ENCODE measurements at places on chromosomes 6 and 20.

DNA sequence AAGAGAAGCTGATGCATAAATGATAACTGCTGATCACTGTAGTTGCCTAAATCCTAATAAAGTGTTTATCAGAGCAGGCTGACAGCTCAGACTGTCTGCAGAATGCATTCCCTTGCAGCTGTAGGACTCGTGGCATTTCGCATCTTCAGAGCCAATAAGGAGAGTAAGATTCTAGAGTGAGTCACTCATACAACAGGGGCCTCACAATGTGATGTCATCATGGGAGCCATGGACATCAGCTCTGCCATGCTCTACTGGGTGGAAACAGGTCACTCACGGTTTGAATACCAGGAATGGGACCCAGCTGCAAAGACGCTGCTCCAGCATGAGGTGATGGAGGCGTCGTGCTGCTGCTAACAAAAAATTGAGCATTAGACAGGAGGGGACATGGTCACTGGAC lies 7.4 kb downstream of the FAM209B start:
- no peak for DNase-seq

DNA sequence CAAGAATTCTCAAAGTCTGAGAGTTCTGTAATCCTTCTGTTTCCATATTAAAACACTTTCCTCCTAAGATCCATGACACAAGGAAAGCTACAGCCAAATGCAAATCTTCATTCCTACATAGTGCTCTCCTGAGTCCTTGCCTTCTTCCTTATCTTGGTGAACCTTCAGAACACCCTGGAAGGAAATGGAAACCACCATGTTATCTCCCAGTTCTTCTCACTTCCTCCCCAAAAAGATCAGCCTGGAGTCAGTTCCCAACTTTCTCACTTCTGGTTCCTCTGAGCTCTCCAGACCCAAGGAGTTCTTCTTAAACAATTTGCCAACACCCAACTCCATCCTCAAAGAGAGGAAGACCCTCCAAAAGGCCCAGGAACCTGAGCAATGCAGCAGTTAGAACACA lies 193.3 kb upstream of the CCN2 start:
- DNase-seq, result no peak

DNA sequence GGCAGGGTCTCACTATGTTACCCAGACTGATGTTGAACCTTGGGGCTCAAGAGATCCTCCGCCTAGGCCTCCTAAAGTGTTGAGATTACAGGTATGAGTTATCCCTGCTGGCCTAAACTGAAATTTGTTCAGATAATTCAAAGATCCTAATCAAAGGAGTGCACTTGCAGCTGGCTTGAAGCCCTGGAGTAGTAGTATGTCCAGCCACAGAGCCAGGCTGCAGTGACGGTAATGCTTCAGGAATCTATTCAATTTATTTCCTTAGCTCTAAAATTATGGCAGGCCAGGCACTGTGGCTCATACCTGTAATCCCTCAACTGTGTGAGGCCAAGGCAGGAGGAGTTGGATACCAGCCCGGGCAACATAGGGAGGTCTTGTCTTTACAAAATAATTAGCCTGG lies 1.4 kb upstream of the DDX43 start:
- no peak for DNase-seq

- no peak for DNase-seq
Observed at GRCh38 chr6:18579166-18579565, 192.0 kb downstream of the RNF144B start.

GRCh38 chr6:455006-455585 lies 63.5 kb downstream of the IRF4 start:
- no peak for DNase-seq

DNA sequence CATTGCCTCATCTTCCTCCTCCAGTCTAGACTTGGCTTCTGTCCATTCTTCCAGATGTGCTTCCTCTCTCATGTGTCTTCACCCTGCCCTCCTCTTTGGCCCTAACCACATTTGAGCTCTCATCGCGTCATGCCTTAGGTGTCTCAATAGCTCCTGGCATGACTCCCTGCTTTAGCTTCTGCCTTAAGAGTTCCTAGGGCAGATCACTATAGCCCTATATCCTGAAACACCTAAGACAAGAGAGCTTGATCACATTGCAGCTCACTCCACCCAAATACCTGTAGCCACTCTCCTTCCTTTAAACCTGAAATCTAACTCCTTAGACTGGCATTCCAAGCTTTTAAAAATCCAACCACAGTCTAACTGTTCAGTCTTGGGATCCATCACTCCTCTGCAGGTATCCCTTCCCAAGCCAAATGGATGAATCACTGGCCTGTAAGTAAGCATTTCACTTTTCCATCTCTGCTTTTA lies 69.0 kb upstream of the STXBP5 start:
- DNase-seq, result no peak

GRCh38 chr6:137222381-137222780 lies 3.2 kb upstream of the IFNGR1 start:
- DNase-seq, result no peak

Data from NCI-H460 (cell line).